ENCODE measurements at places on chromosomes 7 and 10. TPM values are rescaled to one million over a fixed set of nuclear protein-coding genes. Genes with fewer than 3 reads are reported as not detected.

The LRRC18 gene
- not detected for total RNA-seq

The BTBD16 gene
- not detected for total RNA-seq

- DNase-seq = no peak
These were observed 49.7 kb downstream of the ADD3 start for GRCh38 chr10:110057456-110057855.

DNA sequence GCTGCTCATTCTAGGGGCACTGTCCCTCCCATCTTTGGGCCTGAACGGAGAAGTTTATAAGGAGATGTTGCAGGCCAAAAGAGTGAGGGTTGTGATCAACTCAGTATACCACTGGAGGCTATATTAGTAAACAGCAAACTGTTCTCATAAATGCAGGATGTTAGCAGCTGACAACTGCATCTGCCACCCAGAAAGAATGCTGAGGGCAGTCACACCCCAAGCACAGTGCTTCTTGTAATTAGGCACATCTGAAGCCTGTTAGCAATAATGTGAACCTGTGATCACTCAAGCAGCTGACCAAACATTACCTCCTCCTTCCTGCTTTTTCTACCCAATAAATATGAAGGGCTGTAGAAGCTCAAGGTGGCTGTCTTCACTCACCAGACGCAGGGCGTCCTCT lies 38.4 kb upstream of the ZNF138 start:
- DNase-seq = no peak

DNA sequence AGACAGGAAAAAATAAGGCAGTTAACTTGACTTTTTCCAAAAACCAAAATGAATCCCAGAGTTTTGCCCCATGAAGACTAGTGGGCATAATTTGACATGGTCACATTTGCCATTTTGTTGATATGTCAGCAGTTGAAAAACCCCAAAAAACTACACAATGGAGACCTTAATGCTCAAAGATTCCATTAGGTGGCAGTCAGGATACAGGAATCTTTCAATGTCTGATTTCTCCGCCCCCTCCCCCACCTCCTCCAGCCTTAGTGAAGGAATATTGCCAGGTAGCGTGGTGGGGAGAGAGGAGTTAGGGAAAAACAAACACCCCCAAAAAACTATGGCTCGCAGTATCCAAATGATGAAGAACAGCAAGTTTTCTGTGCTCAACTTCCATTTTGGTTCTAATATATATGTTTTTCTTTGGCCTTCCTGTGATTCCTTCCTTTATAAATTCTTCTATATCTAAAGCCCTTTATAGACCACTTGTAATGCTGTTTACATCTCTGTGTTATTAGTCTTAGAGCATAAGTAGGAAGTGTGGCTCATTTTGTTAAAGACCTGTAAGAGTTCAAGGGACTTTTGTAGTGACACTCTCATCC lies 6.7 kb upstream of the SMNDC1 start:
- no peak for DNase-seq

GRCh38 chr7:8387551-8388256 lies 45.7 kb upstream of the NXPH1 start:
- DNase-seq = no peak

All from natural killer cell treated with Interleukin-12 subunit alpha and Interleukin-12 subunit beta and Interleukin-15 and Interleukin-18, amount 100 ng/mL, for 72 hours (primary cell).